ENCODE measurements at places on chromosomes 1 and 21.

DNA sequence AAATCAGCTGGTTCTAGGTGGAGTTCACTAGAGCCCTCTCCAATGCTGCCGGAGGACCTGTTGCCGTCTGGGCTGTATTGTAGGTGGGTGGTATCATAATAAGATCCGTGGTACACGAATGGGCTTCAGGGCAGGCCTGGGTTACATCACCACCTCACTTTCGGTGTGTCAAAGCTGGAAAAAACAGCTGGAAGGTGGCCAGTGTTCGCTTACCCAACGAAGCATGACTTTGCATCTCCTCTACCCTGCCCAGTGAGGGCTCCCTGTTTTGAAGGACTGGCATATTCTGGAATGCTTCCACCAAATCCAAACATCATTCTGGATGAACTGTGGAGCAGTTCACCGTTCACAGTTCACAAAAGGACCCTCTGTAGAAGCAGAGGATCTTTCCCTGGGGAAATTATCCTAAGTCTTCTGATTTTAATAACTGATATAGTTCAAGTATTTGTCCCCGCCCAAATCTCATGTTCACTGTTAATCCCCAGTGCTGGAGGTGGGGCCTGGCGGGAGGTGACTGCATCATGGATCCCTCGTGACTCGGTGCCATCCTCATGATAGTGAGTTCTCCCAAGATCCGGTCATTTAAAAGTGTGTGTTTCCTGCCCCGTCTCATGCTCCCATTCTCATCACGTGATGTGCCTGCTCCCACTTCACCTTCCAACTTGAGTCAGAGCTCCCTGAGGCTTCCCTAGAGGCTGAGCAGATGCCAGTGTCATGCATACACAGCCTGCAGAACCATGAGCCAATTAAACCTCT, 429.0 kb downstream of the KIF26B start:
- DNase-seq = no peak

GRCh38 chr1:19704247-19705113, 39.8 kb downstream of the HTR6 start:
- DNase-seq = peak; percentile 76

DNA sequence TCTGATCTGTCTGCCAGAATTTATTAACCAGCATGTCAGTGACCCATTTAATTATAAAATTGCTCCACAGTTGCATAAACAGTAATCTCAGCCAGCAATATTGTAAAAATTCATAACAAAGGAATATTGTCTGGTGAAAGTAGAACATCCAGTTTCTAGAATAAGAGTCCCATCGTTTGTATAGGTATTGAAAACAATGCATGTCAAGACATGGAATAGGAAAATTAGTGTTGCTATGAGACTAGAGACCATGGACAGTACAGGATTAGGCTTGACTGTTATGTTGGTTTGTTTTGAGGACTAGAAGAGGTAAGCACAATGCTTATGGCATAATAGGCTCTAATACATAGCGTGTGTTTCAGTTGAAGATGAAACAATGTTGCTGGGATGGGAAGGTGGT, 37.1 kb downstream of the ATF6 start:
- no peak for DNase-seq

- DNase-seq = no peak
These were observed 1.2 kb upstream of the MR1 start for GRCh38 chr1:181032535-181032934.

- DNase-seq = no peak
These were observed 289.6 kb downstream of the PTPRU start for GRCh38 chr1:29525941-29526340.

DNA sequence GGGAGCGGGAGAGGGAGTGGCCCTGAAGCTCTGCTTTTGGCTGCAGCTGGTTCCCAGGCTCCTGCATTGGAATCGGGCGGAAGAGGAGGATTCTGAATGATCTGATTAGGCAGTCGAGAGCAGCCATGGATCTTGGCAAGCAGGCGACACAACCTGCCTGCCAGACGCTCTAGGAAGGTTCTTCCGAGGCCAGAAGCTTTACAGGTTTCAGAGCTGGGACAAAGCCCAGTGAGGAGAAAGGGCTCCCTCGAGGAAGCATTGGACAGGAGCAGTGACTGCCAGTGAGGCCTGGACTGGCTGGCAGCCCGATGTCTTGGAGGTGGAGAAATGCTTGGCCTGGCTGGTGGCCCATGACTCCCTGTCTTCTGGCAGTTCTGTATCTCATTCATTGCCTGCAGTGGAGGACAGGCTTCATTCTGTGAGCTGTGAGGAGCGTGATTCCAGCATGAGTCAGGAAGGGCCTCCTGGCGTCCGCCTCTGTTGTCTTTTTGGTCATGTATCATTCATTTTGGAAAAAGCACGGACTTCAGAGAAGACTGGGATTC, 132.7 kb upstream of the IPO9 start:
- DNase-seq = peak; percentile 86

DNA sequence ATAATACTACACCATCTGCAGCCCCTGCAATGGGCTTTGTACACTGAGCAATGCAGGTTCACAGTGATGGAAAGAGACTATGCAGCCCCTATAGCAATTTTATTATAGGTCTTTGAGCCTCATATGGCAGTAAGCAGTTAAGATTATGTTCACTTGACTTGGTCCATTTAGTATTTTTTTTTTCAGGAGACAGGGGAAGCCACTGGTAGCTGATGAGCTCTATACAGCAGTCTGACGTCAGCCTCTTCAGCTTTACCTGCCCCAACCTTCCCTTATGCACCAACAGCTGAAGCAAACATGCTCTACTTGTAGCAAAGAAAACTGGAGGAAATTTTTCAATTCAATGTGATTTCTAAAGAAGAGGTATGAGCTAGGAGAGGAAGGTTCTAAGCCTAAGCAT, 32.2 kb downstream of the AIDA start:
- DNase-seq = no peak

DNA sequence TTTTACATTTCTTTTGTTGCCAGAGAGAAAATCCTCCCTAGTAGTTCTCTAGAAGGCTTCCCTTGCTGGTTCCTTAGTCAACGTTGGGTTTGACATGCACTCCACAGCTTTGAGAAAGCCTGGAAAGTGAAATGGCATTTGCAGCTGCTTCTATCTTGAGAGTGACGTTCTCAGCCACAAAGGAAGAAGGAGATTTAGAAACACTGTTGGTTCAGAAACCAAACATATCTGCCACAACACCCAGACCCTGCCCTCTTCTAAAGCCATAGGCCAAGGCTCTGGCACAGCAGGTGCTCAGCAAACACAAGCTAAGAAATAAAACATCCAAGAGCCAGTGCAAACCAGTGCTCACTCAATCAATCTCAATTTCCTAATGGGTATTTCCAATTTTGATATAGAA, 121.4 kb downstream of the CCDC185 start:
- no peak for DNase-seq

DNA sequence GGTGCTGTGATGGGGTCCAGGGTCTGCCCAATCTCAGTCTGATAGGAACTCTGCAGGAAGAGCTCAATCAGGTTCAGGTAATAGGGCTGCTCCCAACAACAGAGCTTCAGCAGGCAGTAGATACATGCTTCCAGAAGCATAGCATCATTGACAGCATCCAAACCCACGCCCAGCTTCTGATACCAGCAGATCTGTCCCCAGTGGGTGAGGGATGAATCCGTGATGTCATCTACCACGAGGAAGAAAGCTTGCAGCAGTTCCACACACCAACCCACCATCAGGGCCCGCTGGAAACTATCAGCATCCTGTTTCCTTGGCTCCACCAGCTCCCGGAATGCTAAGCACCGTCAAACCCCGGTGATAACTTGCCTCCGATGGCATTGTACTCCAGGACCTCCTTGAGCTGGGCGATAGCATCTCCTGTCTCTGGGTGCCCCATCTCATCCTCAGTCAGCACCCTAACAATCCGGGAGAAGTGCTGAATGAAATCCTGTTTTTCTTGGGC, 14.7 kb downstream of the NEK2 start:
- no peak for DNase-seq

GRCh38 chr1:107450899-107451664, 310.2 kb downstream of the NTNG1 start:
- no peak for DNase-seq

DNA sequence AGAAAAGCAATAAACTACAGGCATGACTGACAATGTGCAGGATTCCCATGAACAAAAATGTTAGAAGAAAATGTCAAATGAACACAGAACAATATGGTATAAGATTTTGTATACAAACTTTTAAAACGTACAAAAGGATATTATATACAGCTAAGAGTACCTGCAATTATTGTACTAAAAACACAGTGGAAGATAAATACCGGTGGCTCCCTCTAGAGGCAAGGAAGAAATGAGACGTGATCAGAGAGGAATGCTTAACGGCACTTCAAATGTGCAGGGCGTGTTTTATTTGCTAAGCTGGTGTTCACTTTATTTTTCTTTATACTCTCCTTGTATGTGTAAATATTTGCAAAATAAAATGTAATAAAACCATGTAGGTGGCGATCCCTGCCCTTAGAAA, 191.8 kb upstream of the SAMSN1 start:
- DNase-seq = no peak

GRCh38 chr21:18467715-18468114, 64.1 kb upstream of the TMPRSS15 start:
- no peak for DNase-seq

DNA sequence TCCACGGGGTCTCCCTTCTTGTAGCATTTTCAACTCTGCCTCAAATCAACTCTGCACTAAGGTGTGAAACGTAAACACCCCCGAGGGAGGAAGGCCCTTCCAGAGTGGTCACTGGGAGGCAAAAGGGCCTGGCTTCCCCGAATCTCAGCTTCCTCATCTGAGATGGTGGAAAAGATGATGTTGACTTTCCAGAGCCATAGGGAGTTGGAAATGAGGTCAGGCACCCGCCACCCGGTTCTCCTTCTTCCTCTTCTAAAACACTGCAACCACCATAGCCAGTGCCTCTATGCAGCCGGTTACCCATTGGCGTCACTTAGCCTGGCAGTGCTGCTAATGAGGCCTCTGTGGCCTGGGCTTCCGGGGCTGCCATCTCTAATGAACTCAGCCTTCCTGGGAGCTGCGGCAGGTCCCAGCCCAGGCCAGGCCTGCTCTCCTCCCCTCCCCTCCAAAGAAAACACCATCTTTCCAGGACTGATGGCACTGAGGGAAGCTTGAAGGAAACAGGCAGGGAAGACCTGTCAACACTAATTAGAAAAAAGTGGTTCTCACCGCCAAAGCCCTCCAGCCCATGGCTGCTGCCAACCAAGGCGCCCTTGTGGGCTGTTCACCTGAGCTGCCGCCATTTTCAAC, 175.0 kb downstream of the KAZN start:
- no peak for DNase-seq

- no peak for DNase-seq
These were observed 8.0 kb upstream of the TP53BP2 start for GRCh38 chr1:223853748-223854147.

GRCh38 chr1:67355745-67356424, 48.2 kb downstream of the IL12RB2 start:
- no peak for DNase-seq

GRCh38 chr1:117066367-117066766, 6.2 kb downstream of the TTF2 start:
- DNase-seq = no peak

DNA sequence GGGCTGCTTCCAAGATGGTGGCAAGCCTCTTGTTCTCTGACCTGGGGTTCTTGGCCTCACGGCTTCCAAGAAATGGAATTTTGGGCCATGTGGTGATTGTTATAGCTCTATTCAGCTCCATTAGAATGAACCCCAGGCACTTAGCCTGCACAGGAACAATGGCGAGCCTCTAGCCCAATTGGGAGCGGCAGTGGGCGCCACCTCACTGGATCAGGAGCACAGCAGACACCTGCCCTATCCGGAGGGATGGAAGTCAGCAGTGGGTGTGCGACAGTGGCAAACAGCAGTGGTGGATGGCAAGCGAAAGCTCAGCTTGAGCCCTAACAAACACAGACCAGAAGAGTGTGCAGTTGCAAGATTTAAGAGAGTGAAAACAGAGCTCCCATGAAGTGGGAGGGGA, 230.9 kb downstream of the GPR52 start:
- DNase-seq = no peak

GRCh38 chr21:28975397-28975796, 17.3 kb downstream of the LTN1 start:
- no peak for DNase-seq

- no peak for DNase-seq
These were observed 4.1 kb downstream of the CD84 start for GRCh38 chr1:160575112-160575664.

DNA sequence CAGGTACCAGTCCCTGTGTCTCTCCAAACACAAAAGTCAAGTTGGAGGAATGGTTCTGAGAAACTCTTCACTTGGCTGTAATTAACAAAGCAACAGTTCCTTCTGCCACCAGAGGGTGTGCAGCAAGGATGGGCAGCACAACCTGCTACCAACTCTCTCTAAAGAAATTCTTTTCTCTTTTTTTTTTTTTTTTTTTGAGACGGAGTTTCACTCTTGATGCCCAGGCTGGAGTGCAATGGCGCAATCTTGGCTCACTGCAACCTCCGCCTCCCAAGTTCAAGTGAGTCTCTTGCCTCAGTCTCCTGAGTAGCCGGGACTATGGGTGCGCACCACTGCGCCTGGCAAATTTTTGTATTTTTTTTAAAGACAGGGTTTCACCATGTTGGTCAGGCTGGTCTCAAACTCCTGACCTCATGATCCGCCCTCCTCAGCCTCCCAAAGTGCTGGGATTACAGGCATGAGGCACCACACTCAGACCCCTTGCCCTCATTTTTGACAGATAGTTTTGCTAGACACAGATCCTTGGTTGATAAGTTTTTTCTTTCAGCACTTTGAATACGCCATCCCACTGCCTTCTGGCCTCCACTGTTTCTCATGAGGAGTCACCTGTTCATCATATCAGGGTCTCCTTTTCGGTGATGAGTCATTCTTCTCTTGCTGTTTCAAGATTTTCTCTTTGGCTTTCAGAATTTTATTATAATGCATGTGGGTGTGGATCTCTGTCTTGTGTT, 12.1 kb upstream of the DEGS1 start:
- no peak for DNase-seq

GRCh38 chr1:204498981-204499380, 4.4 kb upstream of the PIK3C2B start:
- no peak for DNase-seq

All from hypothalamus (tissue), 51 donors.